Activated naive CD4-positive, alpha-beta T cell treated with anti-CD3 and anti-CD28 coated beads, Interleukin-2, amount 50 U/mL, for 72 hours (primary cell): ENCODE measurements at places on chromosomes 5 and 9. TPM values are rescaled to one million over a fixed set of nuclear protein-coding genes. Genes with fewer than 3 reads are reported as not detected.

- DNase-seq, result no peak
These were observed 368.7 kb downstream of the EBF1 start for GRCh38 chr5:158731014-158731413.

DNA sequence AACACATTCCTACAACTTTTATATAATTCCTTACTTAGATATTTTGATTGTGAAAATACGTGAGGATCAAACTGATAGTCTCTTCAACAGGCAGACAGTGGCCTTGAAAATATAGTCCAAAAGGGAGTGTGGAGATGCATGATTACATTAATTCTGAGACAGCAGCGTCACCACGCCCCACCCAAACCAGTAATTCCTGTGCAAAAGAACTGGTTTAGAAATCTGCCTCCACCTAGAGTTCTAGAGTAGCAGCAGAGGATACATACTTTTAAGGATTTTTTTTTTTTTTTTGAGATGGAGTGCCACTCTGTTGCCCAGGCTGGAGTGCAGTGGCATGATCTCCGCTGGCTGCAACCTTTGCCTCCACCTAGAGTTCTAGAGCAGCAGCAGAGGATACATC lies 1.6 kb upstream of the TUT7 start:
- no peak for DNase-seq

- no peak for DNase-seq
These were observed 285.3 kb downstream of the NR3C1 start for GRCh38 chr5:143118222-143118621.

- DNase-seq, result no peak
These were observed 243.8 kb upstream of the ZNF462 start for GRCh38 chr9:106619211-106619610.

GRCh38 chr5:129541648-129542251 lies 81.7 kb downstream of the ADAMTS19 start:
- DNase-seq, result no peak

- DNase-seq, result no peak
These were observed 12.1 kb upstream of the EGFL7 start for GRCh38 chr9:136650648-136651047.

DNA sequence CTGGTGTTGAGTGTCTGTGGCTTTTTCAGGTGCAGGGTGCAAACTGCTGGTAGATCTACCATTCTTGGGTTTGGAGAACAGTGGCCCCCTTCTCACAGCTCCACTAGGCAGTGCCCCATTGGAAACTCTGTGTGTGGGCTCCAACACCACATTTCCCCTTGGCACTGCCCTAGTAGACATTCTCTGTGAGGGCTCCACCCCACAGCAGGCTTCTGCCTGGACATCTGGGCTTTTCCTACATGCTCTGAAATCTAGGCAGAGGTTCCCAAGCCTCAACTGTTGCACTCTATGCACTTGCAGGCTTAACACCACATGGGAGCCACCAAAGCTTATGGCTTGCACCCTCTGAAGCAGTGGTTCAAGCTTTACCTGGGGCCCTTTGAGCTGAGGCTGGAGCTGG lies 80.9 kb downstream of the BARX1 start:
- no peak for DNase-seq

- no peak for DNase-seq
These were observed 2.6 kb upstream of the CPEB4 start for GRCh38 chr5:173885475-173886010.

DNA sequence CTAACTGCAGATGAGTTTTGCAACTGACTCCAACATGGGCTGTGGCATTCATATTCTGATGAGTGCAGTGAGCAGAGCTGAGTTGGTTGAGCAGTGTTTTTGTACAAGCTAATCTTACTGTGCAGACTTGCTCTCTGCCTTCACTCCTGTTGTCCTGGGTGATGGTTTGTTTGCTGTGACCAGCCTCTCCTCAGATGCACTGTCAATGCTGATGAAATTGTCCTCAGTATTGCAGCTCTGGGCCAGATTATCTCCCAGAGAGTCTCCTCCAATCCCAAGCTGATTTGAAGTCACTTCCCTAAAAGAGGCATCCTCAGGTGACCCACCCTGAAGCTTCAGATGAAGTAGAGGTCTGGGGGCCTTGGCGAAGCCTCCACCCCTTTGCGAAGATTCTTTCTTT lies 581.8 kb downstream of the ACTL7B start:
- DNase-seq, result no peak

GRCh38 chr9:126564128-126564527 lies 49.6 kb upstream of the LMX1B start:
- DNase-seq, result no peak

- no peak for DNase-seq
These were observed 179.9 kb upstream of the NR3C1 start for GRCh38 chr5:143583409-143583808.

- DNase-seq, result no peak
These were observed 257.5 kb downstream of the HSPA4 start for GRCh38 chr5:133309166-133309795.

DNA sequence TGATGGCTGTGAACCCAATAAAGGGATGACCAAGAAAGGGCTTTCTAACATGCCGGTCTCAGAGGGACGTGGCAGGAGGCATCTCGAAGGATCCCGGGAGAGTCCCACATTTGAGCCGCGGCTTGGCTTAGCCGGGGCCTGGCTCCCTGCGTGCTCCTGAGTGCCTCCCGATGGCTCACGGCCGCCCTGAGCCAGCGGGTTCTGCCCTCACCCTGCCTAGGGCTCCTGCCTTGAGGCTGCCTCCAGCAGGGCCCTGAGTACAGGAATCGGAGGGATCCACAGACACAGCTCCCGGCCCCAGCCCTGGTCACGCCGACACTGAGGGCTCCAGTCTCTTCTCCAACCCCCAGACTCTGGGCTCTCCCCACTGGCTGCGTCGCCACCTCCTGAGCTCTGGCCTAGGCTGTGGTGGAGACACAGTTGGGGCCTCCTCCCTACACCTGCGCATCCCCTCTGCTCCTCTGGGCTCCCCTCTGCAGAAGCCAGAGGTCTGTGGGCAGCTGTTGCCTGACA lies 44.1 kb upstream of the RXRA start:
- DNase-seq, result no peak

OGN gene
- total RNA-seq, result not detected

GFI1B gene
- total RNA-seq, result 0.48 TPM

OR1J2 gene
- total RNA-seq, result 0.34 TPM

PTPA gene
- total RNA-seq, result 109 TPM

DCTN4 gene
- 56.4 TPM for total RNA-seq

FAM221B gene
- not detected for total RNA-seq
